ENCODE measurements at places on chromosomes 4 and X. TPM values are rescaled to one million over a fixed set of nuclear protein-coding genes. Genes with fewer than 3 reads are reported as not detected.
A peak's percentile ranks its signal among the peaks of the same experiment; 100 is the strongest.

DNA sequence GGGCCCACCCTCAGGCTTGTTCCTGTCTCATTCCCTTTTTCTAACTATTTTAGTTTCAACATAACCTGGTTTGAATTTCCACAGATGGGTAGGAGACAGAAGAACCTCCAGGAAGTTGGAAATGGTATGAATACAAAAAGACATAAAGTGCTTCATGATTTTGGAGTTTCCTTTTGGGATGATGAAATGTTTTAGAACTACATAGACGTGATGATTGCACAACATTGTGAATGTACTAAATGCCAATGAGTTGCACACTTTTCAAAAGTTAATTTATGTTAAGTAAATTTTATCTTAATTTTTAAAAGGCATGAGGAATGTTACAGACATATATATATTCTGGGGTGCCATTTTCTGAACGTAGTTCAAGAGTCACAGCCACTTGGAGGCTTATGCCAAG lies 41.1 kb upstream of the IBSP start:
- DNase-seq: no peak

GRCh38 chrX:23317799-23318724 lies 16.6 kb upstream of the PTCHD1 start:
- peak; percentile 52 for DNase-seq

GRCh38 chr4:31045724-31046318 lies 325.7 kb downstream of the PCDH7 start:
- DNase-seq: peak; percentile 19

GRCh38 chrX:13226214-13226613 lies 93.6 kb downstream of the ATXN3L start:
- no peak for DNase-seq

DNA sequence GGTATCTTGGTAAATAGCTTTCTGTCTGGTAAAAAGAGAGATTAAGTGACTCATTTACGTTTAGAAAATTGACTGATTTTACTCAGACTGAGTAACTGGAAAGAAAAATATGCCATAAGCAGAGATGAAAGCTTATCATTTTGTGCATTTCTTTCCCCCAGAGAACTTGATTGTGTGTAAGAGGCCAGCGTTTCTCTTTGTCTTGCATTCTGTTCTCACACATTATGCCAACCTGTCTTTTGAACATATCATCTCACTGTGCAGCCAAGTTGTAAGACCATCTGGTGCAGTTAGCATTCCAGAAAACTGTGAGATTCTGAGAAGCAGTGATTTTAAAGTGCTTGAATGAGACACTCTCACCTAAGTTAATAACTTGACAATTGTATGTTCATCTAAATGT lies 651.3 kb downstream of the TECRL start:
- DNase-seq: no peak

DNA sequence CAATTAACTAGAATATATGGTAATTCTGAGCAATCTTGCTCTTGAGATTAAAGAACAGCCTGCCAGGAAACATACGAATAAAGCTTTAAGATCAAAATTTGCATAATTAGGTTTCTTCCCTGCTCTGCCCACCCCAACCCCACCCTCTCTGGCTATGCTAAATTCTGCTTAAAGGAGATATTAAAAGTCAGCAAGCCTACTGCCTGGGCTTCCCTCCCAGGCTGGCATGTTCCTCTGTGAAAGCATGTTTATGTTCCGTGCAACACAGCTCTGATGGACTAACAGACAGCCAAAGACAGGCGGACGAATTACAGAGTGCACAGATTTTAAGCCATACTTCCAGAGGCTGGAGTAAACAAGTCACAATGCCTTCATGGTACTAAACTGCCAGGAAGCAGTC lies 28.4 kb downstream of the CD99L2 start:
- no peak for DNase-seq

DNA sequence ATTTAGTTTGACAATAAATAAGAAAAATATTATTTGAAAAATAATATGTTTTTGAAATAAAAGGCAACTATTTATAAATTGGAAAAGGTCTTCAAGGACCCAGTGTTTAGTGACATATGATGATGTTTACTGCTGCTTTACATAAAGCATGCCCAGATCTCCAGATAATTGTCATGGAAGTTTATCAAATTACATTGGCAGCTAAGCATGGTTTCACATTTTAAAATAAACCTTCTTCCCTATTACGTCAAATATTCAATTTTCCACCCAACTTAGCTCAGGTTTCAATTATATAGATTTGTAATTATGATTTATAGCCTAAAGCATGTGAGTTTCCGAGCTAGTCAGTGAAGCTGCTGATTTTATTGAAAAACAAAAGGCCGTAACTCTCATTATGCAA lies 417.2 kb downstream of the CFAP47 start:
- DNase-seq: no peak

DNA sequence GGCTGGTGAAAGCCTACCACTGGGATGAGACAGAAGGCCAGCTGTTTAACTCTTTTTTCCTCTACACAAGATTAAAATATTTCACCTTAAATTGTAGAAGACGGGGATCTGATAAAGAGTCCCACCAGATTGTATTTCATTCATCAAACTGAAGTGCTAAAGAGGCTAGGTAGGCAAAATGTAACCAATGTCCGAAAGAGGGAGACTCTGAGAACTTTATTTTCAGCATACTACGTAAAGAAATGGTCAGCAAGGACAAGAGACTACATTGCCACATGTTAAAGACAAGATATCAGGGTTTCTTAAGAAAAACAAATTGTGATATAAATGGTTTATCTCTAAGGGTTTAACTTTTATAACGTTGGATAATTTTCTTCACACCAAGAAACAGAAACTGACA lies 71.6 kb upstream of the INPP4B start:
- no peak for DNase-seq

- no peak for DNase-seq
Observed at GRCh38 chrX:110683925-110684324, 111.7 kb downstream of the CHRDL1 start.

GRCh38 chr4:182884040-182884439 lies 33.1 kb downstream of the DCTD start:
- no peak for DNase-seq

DNA sequence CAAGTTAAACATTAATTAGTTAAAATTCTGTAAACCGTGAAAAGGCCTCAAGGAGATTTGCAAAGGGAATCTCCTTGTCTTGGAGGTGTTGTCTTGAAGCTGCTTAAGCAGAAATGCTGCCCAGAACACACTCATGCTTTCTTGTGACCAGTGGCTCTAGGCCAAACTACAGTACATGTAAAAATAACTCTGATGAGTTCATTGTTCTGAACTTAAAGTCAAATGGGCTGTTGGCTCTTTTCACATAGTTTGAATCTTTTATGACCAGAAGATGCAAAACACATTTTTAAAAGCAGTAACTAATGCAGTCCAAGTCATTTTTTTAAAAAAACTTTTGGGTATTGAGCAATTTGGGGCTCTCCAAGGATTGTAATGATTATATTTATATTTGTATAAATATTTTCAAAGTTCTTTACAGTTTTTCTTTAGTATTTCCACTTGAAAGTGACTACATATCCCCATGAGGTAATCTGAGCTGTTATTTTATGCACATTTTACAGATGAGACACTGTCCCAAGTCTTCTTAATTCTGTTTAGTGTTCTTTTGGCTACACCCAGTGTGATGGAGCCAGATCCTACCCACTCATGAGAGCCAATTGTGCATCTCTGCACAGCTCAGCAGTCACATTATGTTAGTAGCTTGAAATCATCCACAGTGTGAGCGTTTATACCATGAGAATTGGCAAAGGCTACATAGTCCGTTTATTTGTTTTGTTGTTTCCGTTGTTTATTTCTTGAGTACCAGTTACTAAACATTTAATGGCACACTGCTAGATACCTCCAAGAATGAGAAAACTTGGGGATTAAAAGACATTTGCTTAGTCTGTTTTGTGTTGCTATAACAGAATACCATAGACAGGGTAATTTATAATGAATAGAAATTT lies 112.8 kb upstream of the ATXN3L start:
- no peak for DNase-seq

DNA sequence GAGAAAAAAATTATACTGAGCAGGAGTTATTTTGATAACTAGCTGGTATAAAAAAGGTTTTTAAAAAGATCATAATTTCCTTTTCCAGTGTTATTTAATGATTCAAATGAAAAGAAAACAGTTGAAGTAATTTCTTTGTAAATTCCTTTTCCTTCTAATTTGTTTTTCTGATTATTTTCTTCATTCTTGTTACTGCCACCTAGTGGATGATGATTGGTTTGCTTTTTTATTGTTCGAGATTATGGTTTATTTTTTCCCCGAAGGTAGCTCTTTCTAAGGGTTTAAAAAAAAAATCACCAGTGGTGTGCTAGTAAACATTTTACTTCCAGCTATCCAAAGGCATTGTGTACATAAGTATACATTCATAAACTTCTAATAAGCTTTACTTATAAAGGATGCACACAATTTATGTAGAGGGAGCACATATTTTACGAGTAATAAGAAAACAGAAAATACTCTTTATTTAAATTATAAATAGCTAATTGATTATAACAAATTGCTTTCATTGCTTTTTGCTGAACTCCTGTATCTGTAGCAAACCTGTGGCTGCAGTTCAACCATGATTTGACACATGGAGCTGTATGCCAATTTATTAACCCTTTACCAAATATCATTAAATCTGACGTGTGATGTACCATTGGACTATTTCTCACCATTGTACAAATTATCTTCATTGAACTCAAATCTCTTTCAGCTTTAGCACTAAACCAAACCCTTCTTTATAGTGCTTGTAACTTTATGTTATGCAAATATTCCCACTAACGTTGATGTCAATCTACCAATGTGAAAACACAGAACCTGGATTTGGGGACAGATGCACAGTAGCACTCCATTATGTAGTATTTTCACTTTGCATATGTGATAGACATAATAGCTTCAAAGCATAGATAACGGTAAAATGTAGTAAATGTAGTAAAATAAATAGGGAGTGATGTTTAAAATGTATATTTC lies 97.8 kb upstream of the ANK2 start:
- no peak for DNase-seq

DNA sequence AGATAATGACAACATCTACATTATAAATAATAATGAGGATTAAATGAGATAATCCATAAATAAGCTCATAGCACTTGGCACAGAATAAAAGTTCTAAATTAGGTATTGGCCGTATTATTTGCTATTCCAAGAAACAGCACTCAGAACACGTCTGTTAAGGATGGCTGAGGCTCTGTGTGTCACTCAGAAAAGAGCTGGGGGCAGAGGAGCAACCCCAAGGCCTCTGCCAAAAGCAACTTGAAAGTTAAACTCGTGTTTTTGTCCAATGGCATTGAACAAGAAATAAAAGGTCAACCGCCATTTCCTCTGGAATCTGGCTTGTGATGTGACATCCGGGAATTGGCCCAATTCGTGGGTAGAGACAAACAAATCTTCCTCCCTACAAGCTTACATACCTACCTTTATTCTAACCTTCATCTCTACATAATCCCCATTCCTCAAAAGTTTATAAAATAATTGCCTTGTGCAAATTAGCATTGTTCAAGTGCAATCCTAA lies 42.3 kb upstream of the FAM241A start:
- DNase-seq: no peak

GRCh38 chr4:61734409-61734808 lies 534.3 kb downstream of the ADGRL3 start:
- no peak for DNase-seq

DNA sequence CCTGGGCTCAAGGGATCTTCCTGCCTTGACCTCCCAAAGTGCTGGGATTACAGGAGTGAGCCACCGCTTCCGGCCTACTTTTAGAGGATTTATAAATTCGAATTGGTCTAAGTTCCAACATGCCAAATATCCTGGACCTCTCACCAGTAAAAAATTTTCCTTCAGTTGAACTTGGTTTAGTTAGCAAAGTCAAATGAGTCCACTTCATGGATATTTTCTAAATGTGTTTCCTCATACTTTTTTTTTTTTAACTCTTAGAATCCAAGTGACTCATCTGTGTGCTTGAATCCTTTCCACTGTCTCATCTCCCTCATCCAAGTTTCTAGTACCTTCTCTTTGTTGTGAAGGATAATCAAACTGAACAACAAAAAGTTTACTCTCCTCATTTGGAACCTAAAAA lies 49.7 kb downstream of the RBM47 start:
- no peak for DNase-seq

- DNase-seq: no peak
Observed at GRCh38 chr4:57110640-57111511, 691 bp upstream of the IGFBP7 start.

DNA sequence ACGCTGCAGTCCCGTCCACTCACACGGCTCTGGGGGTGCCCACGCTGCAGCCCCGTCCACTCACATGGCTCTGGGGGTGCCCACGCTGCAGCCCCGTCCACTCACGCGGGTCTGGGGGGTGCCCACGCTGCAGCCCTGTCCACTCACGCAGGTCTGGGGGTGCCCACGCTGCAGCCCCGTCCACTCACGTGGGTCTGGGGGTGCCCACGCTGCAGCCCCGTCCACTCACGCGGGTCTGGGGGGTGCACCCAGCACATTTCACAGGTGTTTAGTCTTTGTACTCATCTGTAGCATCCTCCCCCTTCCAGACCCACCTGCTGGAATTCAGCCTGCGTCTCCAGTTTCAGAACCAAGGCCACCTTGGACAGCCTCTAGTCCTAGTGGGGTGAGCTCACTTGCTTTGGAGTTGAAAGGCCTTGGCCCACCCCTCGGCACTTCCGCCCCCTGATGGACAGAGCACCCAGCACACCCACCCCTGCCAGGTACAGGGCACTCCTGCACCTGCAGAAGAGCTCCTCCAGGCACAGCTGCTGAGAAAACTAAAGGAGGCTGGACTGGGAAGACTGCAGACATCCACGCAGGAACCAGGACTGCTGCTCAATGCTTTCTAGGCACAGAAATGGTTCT lies 73.0 kb downstream of the ABLIM2 start:
- DNase-seq: no peak

- DNase-seq: no peak
Observed at GRCh38 chr4:65671372-65671771, 1.1 kb upstream of the EPHA5 start.

DNA sequence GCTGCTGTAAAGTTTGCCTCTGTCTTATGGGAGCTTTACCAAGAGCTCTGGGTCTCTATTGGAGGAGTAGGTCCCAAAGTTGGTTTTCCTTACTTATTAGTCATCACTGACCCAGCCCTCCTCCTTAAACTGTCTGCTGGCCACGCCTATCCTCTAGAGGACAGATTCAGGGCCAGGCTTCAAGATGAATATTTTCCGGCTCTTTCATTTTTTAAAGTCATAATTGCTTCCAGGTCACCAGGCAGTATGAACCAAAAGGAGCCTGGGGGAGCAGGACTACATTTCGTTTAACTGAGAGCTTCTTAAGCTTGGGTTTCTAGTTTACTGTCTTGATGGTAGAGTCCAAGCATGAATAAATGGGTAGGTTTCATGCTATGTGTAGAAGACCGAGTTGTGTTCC lies 13.7 kb downstream of the BCORL1 start:
- DNase-seq: no peak

GRCh38 chrX:45862801-45863200 lies 662.1 kb upstream of the DIPK2B start:
- DNase-seq: no peak

CORIN gene
- total RNA-seq: not detected

PPP2R2C gene
- total RNA-seq: 9.8 TPM

CFAP47 gene
- total RNA-seq: 1.0 TPM

HNRNPH2 gene
- 74.2 TPM for total RNA-seq

PRR32 gene
- not detected for total RNA-seq

FAAH2 gene
- 10.3 TPM for total RNA-seq

SPANXD gene
- total RNA-seq: not detected

CD40LG gene
- not detected for total RNA-seq

NWD2 gene
- total RNA-seq: 1.4 TPM

SEL1L3 gene
- 120 TPM for total RNA-seq
